ENCODE measurements at places on chromosomes 12 and 14.
A peak's percentile ranks its signal among the peaks of the same experiment; 100 is the strongest.

GRCh38 chr12:60278209-60278608 lies 682.4 kb downstream of the SLC16A7 start:
- DNase-seq: no peak

DNA sequence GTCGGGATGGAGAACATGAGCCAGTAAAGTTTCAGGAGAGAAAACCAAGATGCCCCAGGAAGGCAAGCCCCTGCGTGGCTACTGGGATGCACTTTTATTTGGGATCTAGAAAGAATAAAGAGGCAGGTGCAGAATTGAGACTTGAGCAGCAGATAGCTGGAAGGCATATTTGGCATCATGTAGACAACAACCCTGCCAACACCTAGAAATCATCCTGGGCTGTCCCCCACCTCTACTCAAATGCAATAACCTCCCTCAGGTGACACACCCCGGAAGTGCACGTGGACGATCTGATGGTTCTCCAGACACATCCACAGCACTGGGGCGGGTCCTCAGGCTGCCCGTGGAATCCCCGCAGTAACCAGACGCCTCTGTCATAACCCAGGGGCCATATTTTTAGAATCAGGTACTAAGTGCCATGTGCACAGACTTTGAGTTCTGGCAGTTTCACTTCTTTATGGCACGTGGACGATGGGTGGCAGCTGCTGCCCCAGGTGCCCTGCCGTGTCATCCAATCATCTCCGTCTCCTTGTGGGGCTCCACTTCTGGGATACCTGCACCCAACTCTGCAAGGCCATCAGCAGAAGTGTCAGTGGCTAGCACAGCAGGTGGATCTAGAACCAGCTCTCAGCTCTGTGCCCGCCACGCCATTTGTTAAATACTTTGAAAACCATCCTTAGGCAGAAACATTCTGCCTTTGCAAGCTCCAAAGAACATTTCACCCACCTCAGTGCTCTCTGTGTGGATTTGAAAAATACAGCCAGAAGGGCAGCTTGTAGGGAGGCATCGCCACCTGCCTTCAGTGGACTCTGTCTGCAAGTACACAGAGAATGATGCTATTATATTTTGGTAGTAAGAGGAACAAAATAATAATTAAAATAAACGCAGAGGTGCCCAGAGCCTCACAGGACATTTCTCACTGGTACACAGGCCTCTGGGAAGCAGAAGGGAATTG lies 771.7 kb upstream of the TMEM132C start:
- DNase-seq: no peak

GRCh38 chr12:51874486-51874885 lies 13.4 kb upstream of the ANKRD33 start:
- no peak for DNase-seq

- DNase-seq: no peak
Observed at GRCh38 chr12:88153959-88154358, 11.9 kb downstream of the TMTC3 start.

DNA sequence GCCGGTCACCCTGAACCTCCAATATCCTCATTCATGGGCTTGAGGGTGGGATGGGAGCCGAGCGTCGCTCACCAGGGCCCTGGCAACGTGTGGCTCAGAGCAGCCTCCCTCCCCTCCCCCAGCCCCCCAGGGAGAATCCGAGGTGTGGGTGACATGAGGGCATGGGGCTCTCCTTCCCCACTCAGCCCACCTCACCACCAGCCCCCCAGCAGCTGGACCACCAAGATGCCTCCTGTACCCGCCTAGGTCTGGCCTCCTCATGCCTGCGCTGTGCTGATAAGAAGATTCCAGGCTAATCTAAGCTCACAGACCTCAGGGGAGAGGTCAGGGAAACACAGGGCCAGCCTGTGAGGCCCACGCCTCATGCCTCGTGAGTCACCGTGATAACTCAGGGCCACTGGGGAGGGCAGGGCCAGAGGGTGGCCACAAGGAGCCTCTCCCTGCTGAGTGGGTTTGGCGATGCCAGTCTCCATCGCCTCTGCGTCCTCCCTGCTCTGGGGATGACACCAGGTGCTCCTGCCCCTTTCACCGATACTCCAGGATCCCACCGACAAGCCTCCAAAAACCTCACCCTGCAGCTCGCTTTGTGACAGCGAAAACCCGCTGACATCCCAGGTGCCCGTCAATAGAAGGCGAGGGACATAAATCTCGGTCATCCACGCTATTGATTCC lies 56.9 kb downstream of the TESC start:
- no peak for DNase-seq

- no peak for DNase-seq
Observed at GRCh38 chr12:132451172-132451835, 38.6 kb upstream of the FBRSL1 start.

DNA sequence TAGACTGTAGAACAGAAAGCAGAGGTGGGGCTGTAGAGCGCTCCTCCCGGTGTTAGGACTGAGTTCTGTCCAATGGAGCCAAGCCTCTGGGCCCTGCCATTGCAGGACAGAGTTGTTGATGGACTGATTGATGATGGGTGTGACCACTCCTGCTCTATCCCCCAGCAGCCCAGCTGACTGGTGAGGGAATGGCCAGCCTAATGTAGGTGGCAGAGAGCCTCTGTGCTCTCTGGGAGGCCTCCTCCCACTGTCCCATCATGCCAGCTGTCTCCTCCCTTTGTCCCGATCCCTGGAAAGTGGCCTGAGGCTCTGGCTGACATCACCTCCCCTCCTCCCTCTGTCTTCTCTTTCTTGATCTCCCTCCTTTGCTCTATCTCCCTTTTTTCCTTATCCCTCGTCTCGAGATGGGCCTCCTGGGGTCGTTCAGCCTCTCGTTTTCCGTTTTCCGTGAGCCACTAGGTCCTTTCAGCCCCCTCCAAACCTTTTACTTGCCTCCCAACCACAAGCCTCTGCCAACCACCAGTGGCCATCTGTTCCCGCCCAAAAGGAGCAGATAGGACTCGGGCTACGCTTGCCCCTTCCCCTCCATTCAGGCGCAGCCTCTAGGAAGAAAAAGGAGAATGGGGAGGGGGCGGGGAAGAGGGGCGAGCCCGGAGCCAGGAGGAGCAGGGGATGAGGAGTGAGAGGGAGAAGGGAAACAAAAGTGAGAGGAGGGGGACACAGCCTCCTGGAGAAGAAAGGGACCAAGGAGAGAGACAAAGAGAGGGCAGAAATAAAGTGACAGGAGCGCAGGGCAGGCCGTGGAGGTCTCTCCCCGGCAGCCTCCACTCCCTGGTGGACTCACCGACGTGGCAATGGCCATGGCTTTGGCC lies 572 bp downstream of the EFS start:
- no peak for DNase-seq

- no peak for DNase-seq
Observed at GRCh38 chr12:20567413-20567812, 127.7 kb upstream of the SLCO1C1 start.

GRCh38 chr14:54738009-54738408 lies 164.6 kb downstream of the GCH1 start:
- no peak for DNase-seq

GRCh38 chr14:70810621-70811020 lies 1.3 kb upstream of the MAP3K9 start:
- no peak for DNase-seq

GRCh38 chr12:12804432-12804886 lies 8.7 kb upstream of the DDX47 start:
- DNase-seq: no peak

DNA sequence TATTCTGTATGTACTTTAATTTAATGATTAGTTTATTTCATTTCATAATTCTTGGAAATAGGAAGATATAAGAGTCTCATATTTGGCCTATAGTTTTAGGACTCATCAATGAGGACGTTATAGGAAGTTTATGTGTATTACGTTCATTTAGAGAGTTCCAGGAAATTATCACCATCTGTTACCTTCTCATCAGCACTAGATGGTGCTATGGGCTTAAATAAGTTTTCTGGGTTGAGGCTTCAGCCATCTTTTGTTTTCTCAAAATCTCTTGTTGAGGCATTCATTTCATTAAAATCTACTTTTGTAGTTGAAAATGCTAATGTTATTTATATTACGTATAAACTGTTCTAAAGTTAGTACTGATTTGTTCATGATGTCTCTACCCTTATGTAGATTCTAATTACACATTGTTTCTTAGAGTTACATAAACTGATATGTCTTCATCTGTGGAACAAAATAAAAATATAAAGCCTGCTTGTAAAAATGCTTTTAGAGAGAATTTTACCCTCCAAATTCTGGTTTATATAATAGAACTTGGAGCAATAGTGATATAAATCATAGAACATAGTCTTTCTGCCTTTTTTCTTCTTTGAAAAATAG lies 89.2 kb downstream of the CFAP54 start:
- peak; percentile 26 for DNase-seq

DNA sequence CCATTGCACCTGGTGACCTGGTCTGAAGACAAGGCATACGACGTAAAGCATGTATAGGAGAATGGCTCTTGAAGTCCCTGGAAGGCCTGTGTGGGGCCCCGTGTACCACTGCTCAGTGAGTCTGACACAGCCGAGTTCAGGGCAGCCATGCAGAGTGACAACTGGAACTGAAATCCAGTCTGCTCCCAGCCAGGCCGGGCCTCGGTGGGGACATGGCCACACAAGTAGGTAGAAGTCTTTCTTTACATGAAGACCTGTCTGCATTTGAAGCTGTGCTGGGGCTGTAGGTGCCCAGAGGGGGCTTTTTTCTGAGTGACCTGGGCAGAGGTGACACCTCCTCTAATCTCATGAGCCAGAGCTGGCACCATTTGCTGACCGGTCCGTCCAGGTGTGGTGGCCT lies 35.7 kb downstream of the ADGRD1 start:
- DNase-seq: no peak

DNA sequence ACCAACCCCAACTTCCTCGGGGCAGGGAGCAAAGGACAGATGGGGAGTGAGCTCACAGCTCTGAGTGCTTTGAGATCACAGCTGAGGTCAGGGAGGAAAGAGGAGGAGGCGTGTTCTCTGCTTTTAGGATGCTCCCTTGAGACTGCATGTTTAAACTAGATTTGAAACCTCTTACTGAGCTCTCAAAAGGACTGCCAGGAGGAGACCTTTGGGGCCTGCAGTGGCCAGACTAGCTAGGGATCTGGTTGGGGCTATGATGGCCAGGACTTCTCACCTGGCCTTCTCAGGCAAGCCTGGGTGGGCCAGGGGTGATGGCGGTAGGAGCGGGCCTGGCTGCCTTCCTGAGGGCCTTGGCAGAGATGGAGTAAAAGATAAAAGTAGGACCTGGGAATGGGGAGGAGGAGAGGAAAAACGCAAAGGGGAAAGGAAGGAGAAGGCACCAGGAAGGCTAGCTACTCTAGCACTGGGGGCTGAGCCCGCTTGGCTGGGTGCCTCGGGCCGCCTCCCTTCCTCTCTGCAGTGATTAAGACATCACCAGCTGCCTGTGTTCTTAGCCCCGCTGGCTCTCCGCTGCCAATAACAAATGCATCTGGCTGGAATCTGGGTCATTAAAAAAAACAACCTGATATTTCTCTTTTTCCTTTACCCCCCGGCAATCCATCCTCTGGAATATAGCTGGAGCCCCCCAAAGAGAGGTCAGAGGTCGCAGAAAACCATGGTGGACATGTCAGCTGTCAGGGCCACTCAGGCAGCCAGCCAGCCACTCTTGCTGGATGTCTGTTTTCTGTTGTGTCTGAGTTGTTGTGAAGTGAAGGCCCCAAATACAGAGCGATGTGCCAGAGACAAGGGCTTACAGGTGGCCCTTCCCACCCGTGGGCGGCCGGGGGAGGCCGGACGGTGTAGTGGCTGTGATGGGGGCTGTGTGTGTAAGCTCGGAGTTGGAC lies 141.3 kb downstream of the TSPAN9 start:
- DNase-seq: no peak

DNA sequence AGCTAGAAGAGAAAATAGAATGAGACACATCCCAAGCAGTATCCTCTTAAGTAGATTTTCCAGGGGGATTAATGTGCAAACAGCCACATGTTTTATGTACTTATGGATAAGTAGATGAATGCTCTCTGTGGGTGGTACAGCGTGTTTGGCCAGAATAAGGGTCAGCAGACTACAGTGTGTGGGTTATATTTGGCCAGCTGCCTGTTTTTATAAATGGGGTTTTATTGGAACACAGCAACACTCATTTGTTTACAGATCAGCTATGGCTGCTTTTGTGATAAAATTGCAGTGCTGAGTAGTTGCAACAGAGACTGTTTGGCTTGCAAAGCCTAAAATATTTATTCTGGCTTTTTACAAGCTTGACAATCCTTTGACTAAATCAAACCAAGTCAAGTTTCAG lies 780.2 kb upstream of the SEL1L start:
- DNase-seq: no peak

GRCh38 chr12:123109319-123109772 lies 41.5 kb downstream of the PITPNM2 start:
- DNase-seq: no peak

- peak; percentile 10 for DNase-seq
Observed at GRCh38 chr14:22474730-22475351, 114.2 kb downstream of the DAD1 start.

DNA sequence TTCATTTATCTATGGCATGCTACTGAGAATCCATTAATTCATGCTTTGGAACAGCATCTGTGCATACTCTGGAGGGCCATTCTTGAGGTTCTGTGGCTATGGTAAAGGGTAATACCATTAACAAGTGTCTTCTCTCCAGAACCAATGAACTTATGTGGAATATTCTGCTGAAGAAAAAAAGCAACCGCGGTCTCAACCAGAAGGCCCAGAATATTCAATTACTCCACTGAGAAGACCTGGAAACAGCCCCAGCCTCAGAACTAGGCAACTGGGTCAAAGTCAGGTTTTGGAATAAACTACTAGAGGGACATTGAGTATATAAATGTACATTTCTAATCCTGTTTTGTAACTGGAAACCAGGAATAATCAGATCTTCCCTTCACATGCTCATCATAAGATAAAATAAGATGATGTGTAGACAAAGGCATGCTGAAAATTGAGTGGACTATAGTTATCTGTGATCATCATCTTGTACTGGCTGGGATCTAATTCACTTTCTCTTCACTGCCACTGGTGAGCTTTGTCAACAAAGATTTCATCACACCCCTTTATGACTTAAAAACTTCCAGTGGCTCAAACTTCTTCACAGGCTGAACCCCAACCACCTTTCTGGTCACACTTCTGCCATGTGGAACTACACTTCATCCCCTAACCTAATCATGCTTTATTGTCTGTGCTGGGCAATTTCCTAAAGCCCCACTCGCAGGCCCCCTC lies 6.0 kb downstream of the SPTB start:
- DNase-seq: no peak

GRCh38 chr14:30874120-30874998 lies at the start of gene COCH:
Gene COCH, plus strand, starts transcription at chr14:30874559. Its CDS starts 380 bp downstream, at chr14:30874939.
- no peak for DNase-seq

- no peak for DNase-seq
Observed at GRCh38 chr12:120116441-120116791, at the start of gene RAB35. Gene RAB35, minus strand, starts transcription at chr12:120116753. Its CDS starts 103 bp downstream, at chr12:120116650.

DNA sequence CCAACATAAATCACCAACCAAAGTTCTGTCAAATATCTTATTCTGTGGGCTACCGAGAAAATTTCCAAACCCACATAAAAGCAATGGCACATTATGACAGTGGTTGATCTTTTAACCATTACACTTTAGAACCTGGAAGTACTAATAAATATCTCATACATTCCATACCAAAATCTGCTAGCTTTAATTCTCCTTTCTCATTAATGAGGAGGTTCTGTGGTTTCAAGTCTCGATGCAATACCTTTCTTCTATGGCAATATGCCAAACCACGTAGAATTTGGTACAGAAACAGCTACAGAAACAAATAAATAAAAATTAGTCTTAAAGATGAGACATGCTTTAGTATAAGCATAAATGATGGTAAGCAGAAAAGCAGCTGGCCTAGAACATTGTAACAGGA lies 100.7 kb downstream of the ELK3 start:
- DNase-seq: no peak
